Thoracic aorta (tissue), 2 donors: ENCODE measurements at places on chromosomes 12 and 14.

DNA sequence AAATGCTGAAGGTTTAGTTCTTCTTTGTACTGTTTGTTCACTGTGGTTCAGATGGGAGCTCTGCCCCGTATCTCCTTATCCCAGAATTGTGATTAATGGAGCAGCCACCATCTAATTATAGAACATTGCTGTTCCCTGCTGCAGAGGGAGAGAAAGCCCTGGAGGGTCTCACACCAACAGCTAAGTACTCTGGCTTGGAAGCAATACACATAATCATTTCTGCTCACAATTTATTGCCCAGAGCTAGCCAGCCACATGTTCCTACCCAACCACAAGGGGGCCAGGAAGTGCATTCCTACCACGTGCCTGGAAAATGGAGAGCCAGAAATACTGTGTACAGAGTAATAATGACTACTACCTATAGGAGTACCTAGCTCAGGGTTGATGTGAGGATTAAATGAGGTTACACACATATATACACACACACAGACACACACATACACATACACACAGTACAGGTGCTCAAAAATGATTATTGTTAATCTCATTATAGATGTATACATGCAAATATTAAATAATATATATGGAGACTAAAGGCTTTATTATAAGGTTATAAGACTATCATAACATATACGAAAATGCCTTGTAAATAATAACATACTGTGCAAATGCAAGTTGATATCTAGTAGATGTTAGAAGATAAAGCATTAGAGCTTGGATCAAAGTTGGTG lies 22.3 kb downstream of the MSRB3 start:
- DNase-seq: no peak

GRCh38 chr12:122046145-122046544 lies 24.5 kb downstream of the BCL7A start:
- DNase-seq: no peak

DNA sequence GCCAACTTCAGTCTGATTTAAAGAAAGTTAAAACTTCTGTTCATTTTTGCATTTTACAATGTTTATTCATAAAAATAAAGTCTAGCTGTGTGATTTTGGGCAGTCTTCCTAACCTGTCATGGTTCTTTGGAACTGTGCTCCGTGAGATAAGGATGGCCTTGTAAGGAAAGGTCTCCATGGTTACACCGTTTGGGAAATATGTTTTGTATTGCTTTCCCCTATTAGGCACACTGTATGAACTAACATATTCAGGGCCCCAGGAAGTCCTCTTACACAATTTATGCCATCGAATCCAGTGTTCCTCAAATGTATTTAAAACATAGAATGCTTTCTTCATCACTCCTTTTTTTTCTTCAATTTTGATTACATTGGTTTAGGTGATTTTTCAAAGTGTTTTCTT lies 54.5 kb downstream of the APAF1 start:
- DNase-seq: no peak

DNA sequence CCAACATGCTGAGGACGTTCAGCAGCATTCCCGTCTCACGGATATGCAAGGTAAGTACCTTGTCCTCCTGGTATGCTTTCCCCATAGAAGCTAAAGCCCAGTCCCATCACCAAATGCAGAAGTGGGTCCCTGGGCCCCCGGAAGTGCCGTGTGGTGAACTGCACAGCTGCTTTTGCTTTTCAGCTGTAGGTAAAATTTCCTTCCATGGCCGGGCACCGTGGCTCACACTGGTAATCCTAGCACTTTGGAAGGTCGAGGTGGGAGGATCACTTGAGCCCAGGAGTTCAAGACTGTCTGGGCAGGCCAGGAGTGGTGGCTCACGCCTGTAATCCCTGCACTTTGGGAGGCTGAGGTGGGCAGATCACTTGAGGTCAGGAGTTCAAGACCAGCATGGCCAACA lies 44.1 kb downstream of the HSP90AA1 start:
- no peak for DNase-seq

- DNase-seq: no peak
These were observed 118.8 kb upstream of the PLEKHA5 start for GRCh38 chr12:19010726-19011125.

- no peak for DNase-seq
These were observed 9.4 kb upstream of the CNIH1 start for GRCh38 chr14:54450535-54450934.

GRCh38 chr14:39434401-39434800 lies 2.2 kb upstream of the FBXO33 start:
- DNase-seq: no peak

- DNase-seq: no peak
These were observed 76.1 kb upstream of the RFX4 start for GRCh38 chr12:106506691-106507090.

- DNase-seq: no peak
These were observed 2.3 kb downstream of the PTMS start for GRCh38 chr12:6768437-6768914.

DNA sequence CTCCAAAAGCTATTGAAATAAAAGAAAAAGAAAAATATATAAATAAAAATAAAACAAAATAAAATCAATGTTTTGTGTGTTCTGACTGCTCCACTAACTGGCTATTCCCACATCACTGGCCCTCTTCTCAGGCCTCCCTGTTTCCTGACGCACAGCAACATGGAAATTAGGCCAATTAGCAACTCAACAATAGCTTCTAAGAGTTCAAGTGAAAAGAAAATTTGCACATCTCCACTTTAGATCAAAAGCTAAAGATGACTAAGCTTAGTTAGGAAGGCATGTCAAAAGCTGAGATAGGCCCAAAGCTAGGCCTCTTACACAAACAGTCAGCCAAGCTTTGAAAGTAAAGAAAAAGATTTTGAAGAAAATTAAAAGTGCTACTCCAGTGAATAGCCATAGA lies 200.8 kb downstream of the DUSP6 start:
- DNase-seq: no peak

GRCh38 chr14:78610994-78611393 lies 440.8 kb downstream of the NRXN3 start:
- no peak for DNase-seq

DNA sequence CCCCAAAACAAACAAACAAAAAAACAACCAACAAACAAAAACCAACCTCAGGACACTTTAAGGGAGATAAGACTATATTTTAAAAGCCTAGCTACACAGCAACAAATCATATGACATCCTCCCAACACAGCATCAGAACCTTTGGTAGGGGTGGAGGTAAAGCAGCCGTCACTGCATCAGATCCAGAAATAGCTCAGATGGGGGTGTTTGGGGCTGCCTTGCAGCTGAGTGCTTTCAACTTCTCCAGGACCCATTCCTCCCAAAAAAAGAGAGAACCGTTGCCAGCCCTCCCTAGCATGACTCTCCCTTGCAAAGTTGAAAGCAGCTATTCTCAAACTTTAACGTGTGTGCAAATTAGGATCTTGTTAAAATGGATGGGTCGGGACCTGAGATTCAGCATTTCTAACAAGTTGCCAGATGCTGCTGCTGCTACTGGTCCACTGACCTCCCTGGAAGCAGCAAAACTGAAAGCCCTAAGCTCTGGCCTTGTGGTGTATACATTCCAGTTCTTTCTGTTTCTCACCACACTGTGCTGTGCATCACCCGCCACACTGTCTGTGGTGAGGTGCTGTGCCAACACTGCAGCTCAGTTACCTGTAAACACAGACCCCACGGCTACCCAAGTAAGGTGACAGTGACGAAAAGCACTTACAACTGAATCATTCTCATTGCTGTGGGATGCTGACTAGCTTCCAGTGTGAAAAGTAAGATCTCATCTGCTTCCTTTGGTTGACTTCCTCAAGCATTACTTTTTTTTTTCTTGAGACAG lies 54.0 kb downstream of the SLC38A1 start:
- no peak for DNase-seq

DNA sequence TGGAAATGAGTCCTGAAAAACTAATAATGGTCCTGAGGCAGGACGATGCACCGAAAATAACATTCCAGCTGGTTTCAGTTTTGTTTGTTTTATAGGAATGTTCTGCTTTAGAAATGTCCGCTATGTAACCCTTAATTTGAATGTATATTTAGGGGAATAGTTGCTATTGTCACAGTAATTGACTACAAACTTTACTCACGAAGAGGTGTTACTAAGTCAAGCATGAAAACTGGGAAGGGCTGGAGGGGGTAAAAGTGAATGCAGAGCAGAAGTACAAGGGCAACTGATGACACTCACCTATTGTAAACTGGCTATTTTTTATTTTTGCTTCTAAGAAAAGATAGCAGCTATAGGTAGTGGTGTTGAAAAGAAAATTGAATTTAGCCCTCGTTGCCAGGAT lies 230.7 kb upstream of the SYT10 start:
- no peak for DNase-seq

DNA sequence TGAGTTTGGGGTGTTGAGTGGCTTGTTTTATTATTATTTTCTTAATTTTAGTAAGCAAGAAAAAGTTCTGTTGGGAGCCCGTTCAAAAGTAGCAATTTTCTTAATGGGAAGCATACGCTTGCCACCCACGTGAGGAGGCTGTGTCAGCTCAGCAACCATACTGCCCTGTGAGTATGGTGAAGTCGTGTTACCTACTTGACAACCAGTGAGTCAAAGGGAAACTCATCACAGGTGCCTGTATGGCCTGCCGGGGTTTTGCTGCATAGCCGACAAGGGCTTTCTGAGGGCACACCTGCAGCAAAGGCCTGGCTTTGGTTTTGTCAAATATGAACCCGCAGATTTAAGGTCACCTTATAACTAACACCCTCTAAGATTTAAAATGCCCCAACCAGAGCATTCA lies 31.1 kb downstream of the PITPNM2 start:
- DNase-seq: no peak

DNA sequence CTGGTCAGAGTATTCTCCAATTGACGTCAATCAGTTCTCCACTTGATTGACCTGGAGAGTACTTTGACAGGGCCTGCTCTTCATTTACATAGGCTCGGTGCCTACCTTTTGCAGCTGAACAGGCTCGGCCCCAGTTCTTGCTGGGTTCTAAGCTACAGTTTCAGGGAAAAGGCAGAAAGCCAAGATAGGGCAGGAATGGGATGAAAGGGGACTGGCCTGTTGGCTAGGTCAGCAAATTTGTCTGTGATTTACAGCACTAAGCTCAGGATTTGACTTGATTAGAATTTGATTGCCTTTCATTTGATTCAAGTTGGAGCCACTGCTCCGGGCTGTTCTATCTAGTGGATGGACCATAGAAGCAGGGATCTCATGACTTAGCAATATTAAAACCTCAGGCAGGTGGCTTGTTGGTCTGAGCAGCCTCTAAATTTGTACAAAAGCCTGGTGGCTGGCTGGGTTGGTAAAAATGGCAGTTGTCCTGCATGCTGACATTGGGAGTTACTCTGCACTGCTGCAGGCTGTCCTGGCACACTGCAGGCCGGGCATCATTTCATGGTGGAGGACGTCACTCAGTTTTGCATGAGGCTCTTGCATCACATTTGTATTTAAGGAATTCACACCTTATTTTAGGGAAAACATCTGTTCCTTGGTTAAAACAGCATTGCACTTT lies 71.8 kb downstream of the BICD1 start:
- no peak for DNase-seq

DNA sequence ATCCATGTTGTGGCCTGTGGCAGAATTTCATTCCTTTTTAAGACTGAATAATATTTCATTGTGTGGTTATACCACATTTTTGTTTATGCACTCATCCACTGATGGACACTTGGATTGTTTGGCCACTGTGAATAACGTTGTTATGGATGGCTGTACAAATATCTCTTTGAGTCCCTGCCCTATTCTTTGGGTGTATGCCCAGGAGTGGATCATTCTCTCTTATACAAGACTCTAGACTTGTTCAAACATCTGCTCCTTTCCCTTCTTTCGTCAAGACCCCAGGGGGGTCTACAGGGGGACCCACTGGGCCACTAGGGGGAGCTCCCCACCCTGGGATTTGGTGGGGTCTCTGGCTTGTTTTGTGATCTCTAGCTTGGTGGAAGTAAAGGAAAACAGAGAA lies 77.4 kb downstream of the FBXL14 start:
- DNase-seq: no peak

GRCh38 chr12:66190519-66191370 lies 1.7 kb downstream of the IRAK3 start:
- DNase-seq: no peak

GRCh38 chr14:66238969-66239368 lies 247.2 kb upstream of the CCDC196 start:
- DNase-seq: no peak

GRCh38 chr14:71388862-71389261 lies 481.6 kb downstream of the PCNX1 start:
- no peak for DNase-seq

- DNase-seq: no peak
These were observed 277.2 kb downstream of the SYT1 start for GRCh38 chr12:79141776-79142175.

DNA sequence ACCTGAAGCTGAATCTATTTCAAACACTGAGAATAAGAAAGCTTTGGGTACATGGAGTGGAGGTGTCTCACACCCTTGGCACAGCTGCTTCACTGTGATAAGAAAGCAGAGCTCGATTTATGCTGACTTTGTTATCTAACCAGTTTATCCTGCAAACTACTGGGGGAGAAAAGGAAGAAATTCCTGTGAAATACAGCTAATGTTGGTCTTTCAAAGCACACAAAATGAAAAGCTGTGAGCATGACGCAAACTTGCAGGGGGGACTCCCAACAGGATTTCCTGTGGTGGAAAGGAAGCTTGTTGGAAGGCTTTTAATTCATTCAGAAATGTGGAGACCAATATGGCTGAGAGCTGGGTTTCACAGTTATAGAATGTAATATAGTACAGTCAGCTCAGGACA lies 53.4 kb downstream of the SRGAP1 start:
- no peak for DNase-seq

DNA sequence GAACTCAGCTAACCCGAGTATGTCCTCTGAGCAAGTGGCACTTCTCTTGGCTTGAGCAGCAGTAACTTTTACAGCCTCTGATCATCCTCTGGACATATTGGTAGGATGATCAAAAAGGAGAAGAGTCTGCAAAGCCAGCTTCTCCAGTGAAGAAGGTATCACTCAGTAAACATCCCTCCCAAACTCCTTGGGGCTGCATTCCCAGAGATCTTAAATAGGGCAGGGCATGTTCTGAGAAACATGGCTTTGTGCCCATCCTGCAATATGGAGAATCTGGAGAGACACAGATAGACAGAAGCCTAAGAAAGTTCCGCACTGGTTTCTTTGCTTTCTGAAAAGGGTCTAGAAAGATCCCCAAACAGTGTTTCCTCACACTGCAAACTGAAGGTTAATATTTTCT lies 65.4 kb downstream of the RBM19 start:
- no peak for DNase-seq

DNA sequence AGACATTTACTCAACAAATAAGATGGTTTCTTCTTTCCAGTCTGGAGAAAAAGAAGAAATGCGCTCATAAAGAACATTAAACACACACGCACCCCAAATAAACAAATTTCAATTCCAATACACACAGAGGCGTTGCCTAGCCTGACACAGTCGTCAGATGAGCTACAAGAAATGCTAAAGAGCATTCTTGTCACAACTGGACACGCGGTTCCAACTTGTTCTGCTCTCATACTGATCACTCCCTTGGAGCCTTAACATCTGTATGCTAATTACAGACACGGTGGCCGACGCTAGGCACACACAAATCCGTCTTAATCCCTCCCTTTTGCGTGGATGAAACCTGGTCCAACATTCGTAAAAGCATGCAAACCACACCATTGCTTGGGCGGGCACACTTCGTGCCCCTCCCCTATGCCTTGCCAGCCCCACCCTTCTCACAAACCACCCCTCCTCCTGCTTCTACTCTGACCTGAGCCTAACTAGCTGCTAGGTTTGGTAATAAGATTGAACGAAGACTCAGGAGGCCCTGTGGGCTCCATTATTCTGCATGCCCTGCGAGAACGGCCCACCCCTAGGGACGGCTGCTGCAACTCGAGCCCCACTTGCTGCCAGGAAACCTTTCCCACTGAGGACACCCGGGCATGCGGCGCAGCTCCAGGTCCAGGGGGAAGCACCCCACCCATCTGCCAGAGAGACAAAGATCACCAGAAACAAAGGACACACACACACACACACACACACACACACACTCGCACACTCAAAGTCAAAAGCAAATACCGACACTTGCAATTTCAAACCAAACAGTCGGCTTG lies 1.2 kb downstream of the KCNK10 start:
- no peak for DNase-seq
